ENCODE measurements at places on chromosomes 2 and 18. TPM values are rescaled to one million over a fixed set of nuclear protein-coding genes. Genes with fewer than 3 reads are reported as not detected.

DNA sequence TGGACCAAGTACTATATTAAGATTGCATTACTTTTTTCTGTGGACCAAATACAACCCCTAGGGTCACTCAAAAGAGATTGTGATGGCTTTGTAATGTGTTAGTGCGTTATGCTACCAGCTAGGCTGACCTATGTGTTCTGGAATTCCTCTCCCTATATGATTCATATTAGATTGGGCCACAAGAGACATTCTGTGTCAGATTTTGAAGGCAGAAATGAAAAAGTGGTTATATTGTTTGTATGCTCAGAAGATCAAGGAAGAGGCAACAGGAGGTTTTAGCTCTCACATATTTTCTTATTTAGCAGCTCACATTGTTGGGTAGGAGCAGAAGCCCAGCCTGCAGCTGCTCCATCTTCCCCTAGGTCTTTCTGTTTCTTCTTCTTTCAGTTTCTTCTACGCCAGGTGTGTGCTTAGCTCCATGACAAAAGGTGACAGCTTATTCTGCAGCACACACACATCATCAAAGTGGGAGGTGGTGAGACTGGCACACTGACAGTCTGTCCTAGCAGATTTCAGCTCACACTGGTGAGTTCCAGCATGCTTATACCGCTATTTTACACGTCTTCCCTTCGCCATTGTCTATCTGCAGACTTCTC is 156.8 kb upstream of the UBE2E3 start:
- DNase-seq, result no peak

Gene TLX2
- not detected for total RNA-seq

DNA sequence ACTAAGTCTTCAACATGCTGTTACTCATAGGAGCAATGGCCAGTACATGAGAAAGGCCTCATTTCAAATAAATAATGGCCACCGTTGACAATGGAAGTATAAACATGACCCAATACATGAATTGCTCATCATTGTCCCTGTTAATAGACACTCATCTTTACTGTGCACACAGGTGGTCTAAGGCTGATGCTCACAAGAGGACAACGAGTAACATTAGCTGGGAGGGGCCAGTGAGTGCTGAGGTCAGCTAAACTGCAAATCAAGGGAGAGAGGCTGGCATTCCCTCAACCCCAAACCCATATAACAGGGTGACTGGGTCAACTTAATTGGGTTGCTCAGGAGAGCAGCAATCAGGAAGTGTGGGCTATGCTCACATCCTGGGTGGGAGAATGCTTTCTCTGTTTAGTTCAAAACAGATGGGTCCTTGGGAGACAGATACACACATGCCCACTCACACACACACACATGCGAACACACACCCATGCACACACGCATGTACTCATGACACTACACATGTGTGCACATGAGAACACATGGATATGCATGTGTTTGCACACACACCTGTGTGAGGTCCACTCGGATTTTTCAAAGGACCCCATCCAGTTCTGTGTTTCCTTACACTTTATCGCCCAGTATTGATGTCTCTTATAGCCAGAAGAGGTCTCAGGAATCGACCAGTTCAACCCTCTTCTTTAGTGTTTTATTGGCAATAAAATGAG is 172.0 kb downstream of the INHBB start:
- DNase-seq, result no peak

- DNase-seq, result no peak
Observed at GRCh38 chr2:157875641-157876065, 477 bp downstream of the ACVR1 start.

DNA sequence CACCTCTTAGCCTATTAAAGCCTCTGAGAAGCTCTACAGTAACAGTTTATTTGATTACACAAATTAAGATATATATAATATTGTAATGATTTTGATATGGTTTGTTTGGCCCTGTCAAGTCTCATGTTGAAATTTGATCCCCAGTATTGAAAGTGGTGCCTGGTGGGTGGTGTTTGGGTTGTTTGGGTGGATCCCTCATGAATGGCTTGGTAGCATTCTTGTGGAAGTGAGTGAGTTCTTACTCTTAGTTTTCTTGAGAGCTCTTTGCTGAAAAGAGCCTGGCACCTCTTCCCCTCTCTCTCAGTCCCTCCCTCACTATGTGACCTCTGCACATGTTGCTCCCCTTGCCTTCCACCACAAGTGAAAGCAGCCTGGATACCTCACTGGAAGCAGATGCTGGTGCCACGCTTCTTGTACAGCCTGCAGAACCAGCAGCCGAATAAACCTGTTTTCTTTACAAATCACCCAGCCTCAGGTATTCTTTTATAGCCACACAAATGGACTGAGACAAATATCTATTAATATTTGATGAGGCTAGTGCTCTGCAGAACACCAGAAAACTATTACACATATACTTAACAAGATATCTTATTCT is 52.8 kb downstream of the SLC4A10 start:
- no peak for DNase-seq

Gene CRYGD
- total RNA-seq, result 1.9 TPM

- no peak for DNase-seq
Observed at GRCh38 chr2:229170916-229171315, 100.2 kb downstream of the PID1 start.

DNA sequence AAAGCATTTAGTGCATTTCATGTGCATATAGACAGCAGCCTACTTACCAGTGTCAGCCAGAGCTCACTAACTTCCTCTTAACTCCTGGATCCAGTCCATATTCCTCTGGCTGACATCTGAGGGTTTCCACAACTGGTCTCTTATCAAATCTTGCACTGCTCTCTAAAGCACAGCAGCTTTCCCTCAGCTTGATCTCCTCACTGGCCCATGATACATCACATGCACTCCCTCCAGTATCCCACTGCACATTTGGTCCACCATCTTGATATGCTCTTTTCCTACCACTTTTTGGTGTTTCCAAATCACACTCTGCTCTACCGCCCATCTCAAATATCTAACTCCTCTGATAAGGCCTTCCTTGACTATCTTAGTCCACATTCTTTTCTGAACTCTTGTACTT is 105.0 kb upstream of the ZFP36L2 start:
- DNase-seq, result no peak

DNA sequence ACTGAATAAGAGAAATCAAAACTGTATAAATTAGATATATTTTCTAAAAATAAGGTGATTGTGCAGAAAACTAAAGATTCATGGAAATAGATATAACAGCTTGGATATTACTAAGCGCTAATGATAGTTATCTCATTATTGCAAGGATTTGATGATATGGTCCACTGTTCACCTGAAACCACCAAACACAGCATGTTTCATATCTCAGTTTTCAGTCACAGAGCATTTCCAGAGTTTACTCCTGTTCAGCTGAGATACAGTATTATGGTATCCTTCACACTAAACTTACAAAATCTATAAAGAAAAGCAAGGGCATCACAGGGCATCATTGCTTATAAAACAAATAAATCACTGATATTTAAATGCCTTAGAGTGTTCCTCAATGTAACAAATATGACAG is 591.6 kb downstream of the ERBB4 start:
- no peak for DNase-seq

DNA sequence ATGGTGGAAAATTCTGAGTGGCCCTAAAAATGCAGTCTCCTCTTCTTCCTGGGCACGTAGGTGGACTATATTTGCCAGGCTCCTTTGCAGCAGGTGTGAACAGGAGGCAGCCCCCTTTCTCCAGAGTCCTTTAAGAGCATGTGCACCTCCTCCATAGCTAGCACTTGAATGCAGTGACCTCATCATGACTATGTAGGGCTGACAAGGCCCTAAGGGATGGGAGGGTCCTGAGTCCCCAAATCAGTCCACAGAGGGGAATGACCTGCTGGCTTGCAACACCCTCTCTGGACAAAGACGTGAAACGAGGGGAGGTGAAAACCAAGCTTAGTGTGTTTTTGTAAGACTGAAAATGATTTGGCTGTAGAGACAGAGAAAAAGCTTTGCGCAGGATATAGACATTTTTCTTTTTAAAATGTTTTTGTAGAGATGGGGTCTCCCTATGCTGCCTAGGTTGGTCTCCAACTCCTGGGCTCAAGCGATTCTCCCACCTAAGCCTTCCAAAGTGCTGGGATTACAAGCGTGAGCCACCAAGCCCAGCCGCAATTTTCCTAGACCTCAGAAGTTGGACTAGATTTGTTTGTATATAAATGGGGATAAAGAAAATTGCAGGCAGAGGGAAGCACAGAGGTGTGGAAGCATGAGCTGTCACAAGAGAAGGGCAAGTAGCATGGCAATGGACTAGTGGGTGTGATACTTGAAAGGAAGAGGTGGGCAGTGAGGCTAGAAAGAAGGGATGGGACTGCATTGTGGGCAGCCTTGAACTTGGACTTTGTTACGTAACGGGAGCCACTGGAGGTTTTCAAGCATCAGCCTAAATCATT is 28.8 kb downstream of the LONRF2 start:
- no peak for DNase-seq

- no peak for DNase-seq
Observed at GRCh38 chr18:23629444-23629946, 33.2 kb downstream of the ANKRD29 start.

Gene DYNC1I2
- 215 TPM for total RNA-seq

GRCh38 chr18:58112174-58112573 is 68.1 kb downstream of the NEDD4L start:
- no peak for DNase-seq

Gene WDR35
- 26.4 TPM for total RNA-seq

Gene GKN1
- not detected for total RNA-seq

GRCh38 chr2:73489053-73489452 is 103.4 kb downstream of the ALMS1 start:
- no peak for DNase-seq

GRCh38 chr2:96145036-96145847 is at the start of gene DUSP2:
DUSP2 (minus strand) TSS chr2:96145440; CDS start chr2:96145354, 86 bp downstream.
- peak; percentile 83 for DNase-seq

DNA sequence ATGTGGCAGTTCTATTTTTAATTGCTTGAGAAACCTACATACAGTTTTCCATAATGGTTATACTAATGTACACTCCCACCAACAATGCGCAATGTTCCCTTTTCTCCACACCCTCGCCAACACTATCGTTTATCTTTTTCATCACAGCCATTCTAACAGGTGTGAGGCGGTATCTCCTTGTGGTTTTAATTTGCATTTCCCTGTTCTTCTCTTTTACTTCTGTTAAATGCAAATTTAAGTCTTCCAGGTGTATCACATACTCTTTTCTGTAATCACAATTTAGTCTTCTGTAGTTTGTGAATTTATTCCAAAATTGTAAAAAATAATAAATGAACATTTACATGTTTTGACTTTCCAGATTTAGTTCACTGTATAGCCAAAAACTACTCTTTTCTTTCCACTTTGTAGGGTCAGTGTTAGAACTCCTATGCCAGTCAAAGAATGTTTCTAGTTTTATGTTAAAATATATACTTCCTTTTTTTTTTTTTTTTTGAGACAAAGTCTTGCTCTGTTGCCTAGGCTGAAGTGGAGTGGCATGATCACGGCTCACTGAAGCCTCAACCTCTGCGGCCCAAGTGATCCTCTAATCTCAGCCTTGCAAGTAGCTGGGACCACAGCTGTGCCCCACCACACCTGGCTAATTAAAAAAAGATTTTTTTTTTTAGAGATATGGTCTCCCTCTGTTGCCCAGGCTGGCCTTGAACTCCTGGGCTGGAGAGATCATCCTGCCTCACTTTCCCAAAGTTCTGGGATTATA is 15.4 kb upstream of the ACYP2 start:
- DNase-seq, result no peak

GRCh38 chr2:177520324-177520723 is 127.8 kb downstream of the AGPS start:
- no peak for DNase-seq

DNA sequence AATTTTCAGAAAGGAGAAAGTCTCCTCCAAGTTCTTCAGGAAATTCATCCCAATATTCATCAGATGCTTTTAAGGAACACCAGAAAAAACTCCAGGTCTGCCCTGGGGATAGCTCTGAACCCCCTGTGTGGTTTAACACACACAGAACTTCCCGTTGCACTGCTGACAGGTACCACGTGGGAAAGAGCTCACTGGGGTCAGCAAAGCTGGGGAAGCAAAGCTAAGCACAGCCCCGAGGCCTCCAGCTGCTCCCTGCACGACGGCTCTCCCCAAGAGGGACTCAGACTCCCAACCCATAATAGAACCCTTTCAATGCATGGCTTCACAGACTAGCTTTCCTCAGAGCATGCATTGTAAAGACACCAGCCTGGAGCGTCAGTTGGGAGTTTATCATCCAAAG is 28.0 kb downstream of the ADI1 start:
- DNase-seq, result no peak

Gene GPBAR1
- 0.18 TPM for total RNA-seq
